ENCODE measurements at places on chromosomes 7 and 10.

- DNase-seq, result peak; percentile 9
These were observed 45.5 kb upstream of the HELLS start for GRCh38 chr10:94500063-94500462.

- no peak for DNase-seq
These were observed 142.0 kb downstream of the CELF2 start for GRCh38 chr10:11159543-11160215.

DNA sequence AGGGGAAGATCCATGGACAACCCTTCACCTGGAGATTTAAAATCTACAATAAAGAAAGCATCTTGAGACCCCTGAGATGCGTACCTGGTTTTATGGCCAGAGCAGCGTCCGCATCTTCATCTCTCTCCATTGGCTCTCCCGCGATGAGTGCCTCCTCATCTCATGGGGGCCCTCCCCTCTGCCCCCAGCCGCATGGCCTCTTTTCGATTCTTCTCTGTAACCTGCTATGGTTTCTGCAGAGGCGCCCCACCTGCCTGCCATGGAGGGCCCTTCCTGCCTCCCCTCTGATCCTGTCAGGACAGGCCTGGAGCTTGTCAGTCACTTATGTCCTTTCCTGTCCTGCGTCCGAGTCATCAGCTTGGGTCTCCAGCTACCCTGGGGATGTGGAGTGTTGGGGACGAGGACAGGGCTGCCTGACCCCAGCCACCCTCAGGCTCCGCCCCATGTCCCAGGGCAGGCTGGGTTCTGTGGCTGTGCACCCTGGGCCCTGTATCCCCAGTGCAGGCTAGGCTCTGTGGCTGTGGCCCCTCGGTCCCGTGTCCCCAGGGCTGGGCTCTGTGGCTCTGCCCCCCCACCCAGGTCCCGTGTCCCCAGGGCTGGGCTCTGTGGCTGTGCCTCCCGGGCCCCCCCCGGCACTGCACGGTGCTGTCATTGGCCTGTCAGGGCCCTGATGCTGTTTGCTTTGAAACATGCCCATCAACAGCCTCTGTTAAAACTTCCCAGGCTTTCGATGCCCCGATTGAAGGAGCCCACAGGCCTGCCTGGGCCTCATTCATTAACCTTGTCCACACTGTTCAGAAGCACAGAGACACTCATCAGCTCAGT lies 99.8 kb downstream of the WDR37 start:
- no peak for DNase-seq

DNA sequence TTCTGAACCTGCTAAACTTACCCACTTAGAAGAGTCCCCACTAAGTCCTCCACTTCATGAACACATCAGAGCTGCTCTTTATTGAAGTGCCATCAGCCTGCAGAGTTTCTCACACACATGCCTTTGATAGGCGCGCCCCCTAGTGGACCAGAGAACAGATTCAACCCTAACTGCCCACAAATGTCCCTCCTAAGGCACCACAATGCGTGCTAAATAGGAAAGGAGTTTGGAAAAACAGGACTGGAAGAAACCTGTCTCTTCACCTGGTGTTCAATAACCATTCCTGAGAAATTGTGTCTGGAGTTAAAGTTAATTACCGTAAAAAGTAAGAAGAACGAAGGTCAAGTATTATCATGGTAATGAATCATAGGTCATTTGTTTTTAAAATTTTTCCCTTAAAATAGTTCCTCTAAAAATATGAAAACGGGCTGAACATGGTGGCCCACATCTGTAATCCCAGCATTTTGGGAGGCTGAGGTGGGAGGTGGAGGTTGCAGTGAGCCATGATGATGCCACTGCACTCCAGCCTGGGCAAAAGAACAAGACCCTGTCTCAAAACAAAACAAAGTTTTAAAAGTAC lies 249.7 kb downstream of the ELMO1 start:
- peak; percentile 66 for DNase-seq

DNA sequence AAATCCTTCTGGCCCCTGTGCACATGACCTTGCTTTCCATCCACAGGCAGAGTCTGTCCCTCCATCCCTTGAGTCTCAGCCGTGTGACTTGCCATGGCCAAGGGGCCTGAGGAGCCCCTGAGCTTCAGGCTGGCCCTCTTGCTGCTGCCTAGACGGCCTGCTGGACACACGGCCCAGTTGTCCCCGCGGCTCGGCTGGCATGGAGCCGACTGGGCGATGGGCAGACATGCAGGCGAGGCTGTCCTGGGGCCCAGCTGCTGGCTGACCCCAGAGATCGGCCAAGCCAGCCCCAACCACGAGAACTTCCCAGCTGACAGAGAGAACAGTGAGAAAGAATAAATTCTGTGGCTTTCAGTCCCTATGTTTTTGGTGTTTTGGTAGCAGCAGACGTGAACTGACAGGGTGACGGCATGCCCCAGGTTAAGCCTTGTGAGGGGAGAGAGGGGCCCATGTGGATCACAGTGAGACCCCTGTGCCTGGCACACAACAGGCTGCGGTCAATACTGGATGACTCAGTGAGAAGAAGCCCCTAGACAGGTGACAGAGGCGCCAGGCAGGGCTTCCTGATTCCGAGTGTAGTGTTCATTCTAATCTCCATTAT lies 11.7 kb downstream of the PRKAG2 start:
- no peak for DNase-seq

GRCh38 chr10:3992382-3993178 lies 207.6 kb upstream of the KLF6 start:
- DNase-seq, result no peak

GRCh38 chr10:58319599-58319998 lies 15.2 kb upstream of the UBE2D1 start:
- peak; percentile 5 for DNase-seq

DNA sequence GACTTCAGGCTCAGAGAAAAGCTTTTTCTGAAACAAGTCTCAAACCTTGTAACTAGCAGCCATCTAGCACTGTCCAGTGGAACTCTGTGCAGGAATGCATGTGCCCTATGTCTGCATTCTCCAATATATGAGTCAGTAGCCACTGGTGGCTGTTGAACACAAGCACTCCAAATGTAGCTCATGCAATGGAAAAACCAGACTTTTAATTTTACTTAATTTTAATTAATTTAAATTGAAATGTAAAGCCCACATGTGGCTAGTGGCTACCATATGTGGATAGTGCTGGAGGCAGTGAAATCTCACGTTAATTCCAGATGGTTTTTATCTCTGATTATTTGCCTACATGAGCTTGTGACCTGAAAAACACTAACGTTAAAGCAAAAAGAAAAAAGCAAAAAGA lies 225.1 kb downstream of the GATA3 start:
- peak; percentile 57 for DNase-seq

GRCh38 chr10:62162261-62162981 lies 106.2 kb downstream of the RTKN2 start:
- no peak for DNase-seq

DNA sequence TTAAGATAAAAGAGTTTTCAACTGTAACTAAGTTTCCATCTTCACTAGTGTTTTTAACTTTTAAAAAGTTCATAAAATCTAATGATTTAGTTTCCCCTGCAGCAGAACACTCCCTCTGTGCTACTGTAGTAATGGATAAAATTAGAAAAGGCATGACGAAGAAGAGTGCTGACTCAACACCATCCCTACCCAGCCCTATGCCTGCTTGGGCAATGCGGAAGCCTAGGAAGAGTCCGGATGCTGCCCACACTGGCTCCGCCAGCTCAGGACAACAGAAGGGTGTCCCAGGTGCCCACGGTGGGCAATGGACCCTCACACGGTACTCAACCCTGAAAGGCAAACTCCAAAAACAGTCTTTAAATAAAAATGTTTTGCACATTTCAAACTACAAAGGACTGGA lies 118.2 kb downstream of the LARP4B start:
- DNase-seq, result no peak

DNA sequence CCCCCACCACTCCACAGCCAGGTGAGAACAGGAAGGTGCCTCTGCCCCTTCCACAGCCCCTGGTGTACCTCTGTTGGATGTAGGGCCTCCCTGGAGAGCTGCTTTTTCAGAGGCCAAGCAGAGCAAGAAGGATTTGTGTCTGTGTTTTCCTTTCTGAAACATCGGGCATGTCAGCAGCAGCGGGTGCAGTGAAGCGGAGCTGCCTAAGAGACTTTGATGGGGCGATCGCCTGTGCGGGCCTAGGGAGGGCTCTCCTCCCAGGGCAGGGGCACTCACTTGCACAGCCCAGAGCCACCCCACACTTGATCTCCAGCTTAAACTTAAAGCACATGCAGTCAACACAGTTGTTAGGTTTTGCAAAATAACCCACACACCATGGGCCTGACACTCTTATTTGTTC lies 324.7 kb downstream of the ACTR3B start:
- DNase-seq, result no peak

- DNase-seq, result no peak
These were observed 8.2 kb upstream of the CYP17A1 start for GRCh38 chr10:102845352-102845902.

DNA sequence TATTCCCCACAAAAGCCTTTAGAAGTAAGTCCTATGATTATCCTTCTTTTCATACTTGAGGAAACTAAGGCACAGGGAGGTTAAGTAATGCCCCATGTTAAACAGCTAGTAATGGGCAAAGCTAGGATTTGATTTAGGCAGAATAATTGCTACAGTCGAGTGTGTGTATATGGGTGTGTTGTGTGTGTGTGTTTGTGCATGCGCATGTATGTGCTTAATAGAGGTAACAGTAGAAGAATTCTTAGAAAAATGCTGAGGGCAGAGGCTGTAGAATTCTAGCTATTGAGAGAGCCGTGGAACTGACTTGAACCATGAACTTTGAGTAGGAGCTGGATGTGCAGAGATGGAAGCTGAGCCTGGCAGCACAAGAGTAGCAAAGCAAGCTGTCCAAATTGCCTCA lies 131.3 kb upstream of the WNT16 start:
- DNase-seq, result no peak

DNA sequence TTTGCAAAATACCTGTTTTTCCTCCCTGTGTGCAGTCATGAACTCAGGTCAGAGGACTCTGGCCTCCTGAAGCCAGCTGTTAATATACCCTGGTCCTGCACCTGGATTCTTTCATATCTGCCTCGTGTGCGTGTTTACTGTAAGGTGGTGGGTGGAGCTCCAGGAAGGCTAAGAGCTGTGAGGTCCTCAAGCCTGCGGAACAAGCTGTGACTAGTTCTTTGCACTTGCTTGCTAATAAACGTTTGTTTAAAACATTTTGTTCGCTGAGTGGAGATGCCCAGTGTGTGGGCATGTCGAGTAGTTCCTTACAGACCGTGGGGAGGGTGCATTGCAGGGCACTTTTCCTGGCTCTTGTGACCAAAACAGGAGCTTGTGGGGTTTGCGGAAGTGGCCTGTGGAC lies 139.0 kb downstream of the DOCK1 start:
- no peak for DNase-seq

DNA sequence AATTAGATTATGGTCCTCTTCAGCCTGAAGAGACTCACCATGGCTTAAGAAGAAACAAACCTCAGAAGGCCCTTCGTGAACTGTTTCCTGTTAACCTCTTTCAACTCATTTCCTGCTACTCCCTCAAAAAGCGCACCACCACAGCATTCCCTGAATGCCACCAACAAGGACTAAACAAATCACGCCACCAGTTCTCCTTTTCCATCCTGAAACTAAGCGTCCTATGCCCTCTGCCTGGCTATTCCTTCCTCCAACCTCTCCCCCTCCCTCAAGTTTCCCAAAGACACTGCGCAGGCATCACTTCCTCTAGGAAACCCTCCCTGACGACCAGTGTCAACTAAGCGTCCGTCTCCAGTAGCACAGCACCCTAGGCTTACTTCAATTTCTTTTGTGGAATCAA lies 12.0 kb downstream of the YWHAG start:
- peak; percentile 30 for DNase-seq

- DNase-seq, result peak; percentile 84
These were observed at the start of gene MINDY3 for GRCh38 chr10:15859906-15860691. Gene MINDY3, minus strand, starts transcription at chr10:15860507. Its CDS starts 208 bp downstream, at chr10:15860299.

- no peak for DNase-seq
These were observed 105.1 kb downstream of the INPP5A start for GRCh38 chr10:132642732-132643008.

GRCh38 chr7:70595755-70596597 lies 536.0 kb upstream of the GALNT17 start:
- DNase-seq, result no peak

- DNase-seq, result no peak
These were observed 230.8 kb downstream of the ELFN1 start for GRCh38 chr7:1900847-1901246.

DNA sequence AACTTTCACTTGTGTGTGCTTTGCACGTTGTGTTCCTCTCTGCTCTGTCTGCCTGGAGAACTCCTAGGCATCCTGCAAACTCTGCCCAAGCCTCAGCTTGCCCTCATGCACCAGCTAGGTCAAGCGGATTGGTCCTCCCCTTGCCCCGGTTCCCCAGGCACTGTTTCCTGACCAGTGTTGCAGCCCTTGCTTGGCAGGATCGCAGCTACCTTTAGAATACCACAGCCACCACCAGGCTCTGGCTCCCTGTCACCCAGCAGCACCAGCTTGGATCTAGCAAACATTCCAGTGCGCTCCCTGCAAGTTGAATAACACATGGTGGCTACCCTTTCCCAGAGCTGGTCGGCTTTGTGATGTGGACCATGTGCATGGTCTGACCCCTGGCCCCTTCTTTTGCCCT lies 19.0 kb downstream of the ZMIZ1 start:
- DNase-seq, result no peak

- no peak for DNase-seq
These were observed 24.1 kb downstream of the OR6B1 start for GRCh38 chr7:144024213-144024612.

DNA sequence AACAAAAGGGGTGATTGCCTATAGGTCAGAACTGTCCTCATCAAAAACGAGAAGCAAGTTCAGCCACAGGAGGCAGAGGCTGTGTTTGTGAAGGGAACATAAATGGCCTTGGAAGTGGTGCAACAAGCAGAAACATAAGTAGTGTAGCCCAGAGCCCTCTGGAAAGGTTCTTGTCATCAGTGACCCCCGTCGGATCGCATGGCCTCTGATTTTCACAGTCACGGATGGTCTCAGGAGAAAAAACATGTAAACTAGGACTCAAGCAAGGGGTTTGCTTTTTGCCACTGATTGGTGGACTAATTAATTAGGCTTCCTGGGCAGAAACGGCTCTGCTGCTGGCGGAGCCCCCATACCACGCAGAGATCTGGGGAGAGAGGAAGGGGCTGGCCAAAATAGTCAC lies 496.5 kb upstream of the MKI67 start:
- DNase-seq, result no peak

DNA sequence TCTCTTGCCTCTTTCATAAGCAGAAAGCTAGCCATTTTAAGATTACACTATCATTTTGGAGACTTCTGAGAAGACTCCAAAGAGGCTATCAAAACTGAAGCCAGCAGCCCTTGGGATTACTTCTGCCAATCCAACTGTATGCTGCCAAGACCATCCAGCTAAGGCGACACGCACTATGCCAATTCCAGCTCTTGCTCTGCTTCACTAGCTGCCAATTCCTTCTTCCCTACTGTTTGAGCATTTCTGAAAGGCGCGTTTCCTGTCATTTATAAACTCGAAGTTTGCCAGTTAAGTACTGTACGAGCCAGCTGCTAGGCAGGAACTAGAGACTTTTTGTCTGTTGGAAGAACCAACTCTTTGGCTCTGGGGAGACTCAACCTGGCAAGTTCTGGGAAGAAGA lies 36.5 kb downstream of the MALSU1 start:
- no peak for DNase-seq

DNA sequence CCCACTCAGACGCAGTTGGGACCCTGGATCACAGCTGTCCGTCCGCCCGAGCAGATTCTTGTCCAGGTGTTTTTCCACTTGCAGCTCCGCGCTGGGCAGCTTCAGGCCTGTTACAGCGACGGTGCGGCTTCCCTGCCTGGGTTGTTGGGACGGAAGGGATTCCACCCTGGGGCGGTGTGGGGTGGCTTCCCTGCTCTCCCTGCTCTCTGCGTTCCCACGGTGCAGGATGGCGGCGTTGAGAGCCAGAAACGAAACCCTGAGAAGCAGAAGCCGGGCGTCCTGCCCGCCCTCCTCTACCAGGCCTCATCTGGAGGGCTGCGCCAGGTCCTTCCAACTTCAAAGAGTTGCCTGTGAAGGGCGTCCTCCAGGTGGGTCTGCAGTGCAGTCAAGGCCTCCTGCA lies 194.4 kb downstream of the ADARB2 start:
- DNase-seq, result no peak

Data from EH (cell line).